ENCODE measurements at places on chromosomes 3 and 15.
A peak's percentile ranks its signal among the peaks of the same experiment; 100 is the strongest.

GRCh38 chr3:193837347-193837827, 244.4 kb downstream of the OPA1 start:
- no peak for DNase-seq

DNA sequence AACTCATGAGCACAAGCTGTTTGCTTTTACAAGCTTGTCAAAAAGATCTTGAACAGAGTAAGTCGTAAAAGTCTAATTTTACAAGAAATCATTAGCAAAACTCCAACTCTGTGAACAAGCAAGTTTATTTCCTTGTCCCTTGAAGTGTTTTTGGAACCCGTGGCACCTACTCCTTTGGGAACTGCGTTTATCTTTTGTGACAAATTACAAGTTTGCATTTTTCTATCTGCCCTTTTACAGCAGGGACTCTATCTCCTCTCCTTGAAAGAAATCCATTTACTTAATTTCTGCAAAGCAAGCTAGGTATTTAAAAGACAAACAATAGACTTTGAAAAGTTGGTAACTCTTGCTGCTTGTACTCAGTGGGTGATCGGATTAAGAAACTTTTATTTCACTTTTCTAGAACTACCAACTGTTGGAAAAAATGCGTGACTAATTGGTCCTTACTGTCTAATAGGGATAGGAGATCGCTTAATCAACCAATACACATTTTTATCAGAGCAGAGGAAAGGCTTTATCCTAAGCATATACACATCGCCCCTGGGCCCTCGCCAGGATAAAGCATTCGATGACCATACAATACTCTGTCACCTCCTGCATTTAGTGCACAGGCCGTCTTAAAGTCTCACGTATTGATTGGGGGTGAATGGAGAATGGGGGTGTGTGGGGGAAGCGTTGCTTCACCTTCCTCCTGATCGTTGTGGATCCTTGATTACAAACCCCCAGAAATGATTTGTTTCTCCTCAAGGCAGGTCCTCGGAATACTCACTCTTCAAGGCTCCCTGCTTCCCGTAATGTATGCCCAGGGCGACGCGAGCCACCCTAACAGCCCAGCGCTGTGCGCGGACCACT, 1.7 kb downstream of the PRTG start:
- no peak for DNase-seq

DNA sequence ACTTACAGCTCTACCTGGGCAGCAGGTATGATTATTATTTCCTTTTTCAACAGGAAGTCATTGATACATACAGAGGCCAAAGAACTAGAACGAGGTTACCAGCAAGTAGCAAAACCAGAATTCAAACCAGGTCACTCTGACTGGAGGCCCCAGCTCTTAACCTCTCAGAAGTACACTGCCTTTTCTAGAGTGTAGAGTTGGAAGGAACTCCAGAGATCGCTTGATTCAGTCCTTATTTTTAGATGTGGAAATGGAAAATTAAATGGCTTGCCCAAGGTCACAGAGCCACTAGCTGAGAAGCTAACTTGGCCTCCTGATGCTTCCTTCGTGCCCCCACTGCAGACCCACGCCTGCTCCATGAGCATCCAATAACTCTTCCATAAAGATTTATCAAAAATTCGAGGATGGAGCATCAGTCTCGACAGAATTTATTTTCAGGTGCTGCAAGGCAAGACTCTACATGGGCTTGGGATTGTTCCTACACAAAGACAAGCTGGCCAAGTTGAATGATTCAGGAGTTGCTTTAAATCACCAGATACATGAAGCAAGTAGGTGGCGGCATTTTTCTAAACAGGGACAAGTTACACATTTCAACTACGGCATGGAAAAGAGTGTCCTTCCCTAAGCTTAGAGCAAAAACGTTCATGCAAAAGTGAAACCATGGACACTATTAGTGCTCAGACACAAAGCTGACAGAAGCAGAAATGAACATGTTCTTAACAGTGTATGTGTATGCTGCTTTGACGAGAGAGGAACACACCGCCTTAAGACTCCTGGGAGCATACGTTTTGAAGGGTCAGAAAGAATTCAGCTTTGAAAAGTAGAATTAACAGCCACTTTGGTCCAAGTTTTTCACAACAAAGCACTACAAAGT, 235.7 kb downstream of the THRB start:
- DNase-seq, result no peak

DNA sequence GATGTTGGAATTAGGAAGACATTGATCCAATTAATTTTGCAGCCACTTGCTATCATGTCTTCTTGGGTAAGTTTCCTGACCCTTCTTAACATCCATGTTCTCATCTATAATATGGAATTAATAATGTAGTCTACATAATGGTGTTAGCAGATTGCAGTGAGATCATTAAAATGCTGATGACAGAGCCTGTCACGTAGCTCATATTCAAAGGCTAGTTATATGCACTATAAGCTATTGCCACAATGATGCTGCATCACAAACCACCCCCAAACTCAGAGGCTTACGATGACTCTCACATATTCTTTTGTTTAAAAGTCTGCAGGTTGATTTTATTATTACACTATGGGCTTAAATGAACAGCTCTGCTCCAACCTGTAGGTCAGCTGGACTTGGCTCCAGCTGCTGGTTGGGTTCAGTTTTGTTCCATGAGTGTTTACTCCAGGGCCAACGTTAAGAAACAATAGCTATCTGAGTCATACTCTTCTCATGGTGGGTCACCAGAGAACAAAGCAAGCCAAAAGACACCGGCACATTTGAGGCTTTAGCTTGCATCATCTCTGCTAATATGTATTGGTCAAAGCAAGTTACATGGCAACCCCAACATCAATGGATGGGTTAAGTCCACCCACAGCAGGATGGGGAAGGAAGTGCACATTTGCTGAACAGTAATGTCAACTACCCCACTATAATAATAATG, 250.0 kb upstream of the SLCO3A1 start:
- DNase-seq, result no peak

DNA sequence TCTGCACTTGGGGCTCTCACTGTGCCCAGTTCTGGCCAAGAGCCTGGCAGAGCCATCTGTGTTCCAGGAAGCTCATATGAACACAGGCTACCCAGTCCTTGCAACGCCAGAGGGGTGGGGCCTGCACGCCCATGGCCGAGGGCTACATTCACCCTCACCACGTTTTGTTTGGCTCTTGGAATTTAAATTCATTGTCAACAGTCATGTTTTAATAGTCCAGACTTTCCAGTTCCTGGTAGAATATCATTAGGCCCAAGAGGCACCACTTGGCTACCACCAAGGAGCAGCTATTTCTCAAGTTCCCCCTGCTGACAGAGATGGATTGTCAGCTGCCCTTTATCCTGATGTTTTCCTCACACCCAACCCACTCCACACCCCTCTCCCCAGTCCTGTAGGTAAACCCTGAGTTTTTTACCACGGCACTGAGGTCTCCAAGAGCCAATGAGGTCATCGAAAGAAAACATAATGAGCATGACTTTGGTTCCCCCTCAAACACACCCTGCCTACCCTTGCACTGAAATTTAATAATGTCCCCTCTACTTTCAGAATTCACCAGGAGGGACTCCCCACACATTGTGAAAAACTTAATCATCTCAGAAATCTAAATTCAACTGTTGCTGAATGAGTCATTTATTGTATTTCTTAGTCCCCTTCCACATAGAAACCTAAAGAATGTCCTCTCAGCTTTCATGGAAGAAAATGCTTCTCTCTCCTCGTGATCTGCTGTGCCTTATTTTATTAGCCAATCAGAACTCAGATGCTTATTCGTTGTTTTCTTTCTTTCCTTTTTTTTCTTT, 125.1 kb downstream of the SHQ1 start:
- peak; percentile 6 for DNase-seq

DNA sequence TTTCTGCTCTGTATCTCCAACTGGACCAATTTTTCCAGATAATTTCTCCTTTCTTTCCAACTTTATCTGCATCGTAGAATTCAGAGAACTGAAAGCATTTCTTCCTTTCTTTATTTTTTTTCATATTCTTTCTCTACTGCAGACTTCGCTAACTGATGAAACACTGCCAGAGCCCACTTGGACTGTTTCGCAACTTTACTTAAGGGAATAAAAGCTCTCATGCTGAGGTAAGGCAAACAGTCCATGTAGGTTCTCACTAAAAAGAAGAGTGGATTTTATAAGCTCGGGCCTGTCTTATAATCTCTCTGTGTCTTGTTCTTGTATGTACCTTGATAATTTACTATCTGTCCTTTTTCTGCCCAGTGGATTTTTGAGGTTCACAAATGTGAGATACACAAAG, 163.5 kb downstream of the CNTN4 start:
- no peak for DNase-seq

GRCh38 chr3:54150864-54151467, 28.6 kb downstream of the CACNA2D3 start:
- DNase-seq, result no peak

DNA sequence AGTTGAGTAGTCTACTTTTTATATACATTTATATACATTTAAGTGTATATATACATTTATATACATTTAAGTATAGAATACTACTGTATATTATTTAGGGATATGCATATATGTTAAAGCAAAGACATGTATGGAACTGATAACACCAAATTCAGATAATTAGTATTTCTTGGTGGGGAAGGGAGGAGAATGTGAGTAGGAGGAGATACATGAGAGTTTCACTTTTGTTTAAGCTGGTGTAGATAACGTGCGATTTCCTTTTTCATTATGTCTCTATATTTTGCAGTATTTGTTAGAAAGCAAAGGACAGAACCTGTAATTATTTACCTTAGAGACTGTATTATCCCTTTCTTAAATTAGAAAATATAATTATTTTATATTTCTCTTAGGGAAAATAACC, 16.6 kb upstream of the NIT2 start:
- no peak for DNase-seq

DNA sequence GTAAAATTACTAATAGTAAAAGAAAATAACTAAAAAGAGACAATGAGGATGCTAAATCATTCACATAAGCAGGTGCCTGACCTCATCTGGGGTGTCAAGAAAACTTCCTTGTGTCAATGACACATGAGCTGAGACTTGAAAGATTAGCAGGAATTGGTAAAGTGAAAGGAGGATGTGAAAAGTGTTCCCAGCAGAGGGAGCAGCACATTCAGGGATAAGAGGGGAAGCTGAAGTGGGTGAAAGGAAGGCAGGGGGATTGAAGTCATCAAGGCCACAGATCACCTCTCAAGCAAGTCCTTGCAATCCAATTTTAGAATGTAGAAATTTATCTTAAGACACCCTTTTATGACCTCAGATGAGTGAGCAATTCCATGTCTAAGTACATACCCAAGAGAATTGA, 60.2 kb upstream of the ACP3 start:
- peak; percentile 2 for DNase-seq
